ENCODE measurements at places on chromosomes 7 and 10. TPM values are rescaled to one million over a fixed set of nuclear protein-coding genes. Genes with fewer than 3 reads are reported as not detected.

DNA sequence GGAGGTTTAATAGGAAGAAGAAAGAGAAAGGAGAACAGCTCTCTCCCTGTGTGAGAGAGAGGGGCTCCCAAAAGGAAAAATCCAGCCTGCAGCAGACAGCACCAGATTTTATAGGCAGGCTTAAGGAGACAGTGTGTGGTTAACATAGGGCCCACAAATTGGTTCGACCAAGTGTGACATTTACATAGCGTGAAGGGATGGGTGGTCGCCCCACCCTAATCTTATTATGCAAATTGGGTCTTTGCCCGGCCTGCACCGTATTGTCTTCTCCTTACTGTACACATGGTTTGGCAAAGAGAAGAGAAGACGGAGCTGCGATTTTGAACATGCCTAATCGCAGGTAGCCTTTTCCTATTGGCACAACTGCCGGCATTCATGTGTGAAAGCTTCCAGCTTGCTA, 756.3 kb downstream of the NXPH1 start:
- DNase-seq = no peak

- no peak for DNase-seq
These were observed 47.7 kb downstream of the KIAA1217 start for GRCh38 chr10:24256619-24257107.

- peak; percentile 38 for DNase-seq
These were observed 120.0 kb upstream of the PLPP4 start for GRCh38 chr10:120336911-120337540.

DNA sequence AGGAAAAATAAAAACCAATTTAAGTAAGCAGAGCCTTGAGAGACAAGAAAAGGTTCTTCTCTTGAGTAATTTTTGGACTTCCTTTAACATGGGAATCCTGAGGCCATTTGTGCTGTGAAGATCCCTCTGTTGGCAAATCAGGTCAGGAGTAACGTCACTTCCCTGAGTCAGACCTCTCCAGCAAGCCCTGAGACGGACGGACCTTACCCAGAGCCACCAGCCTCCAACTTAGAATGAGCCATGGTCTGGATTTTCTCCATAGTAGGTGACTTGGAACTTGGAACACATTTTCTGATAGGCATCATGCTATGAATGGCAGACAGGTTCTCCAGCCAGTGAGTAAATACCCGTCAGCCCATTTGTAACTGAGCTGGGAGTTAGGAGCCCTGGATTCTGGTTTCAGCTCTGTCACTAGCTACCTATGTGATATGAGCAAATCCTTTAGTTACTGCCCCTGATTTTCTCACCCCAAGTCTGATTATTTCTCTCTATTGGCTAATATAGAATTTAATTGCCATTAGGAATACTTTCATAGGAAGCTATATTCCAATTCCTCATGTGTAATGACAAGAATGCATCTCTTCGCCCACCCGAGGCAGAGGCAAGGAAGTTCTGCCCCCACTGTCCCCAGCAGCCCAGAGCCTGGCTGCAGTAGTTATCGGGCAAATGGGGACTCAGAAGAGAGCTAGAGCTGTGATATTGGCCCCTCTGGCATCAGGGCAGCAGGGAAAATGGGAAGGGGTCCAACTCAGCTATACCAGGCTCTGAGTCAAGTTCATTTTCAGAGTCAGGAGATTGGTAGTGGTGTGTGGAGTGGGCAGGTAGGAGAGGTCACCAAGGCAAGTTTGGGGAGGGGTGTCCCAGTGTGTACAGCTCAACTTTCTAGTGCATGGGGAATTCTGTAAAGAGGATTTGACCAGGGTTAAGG, 153.7 kb upstream of the AGK start:
- no peak for DNase-seq

GRCh38 chr10:111856631-111857030, 326.9 kb downstream of the GPAM start:
- DNase-seq = no peak

GRCh38 chr7:47813620-47814260, 134.5 kb downstream of the PKD1L1 start:
- no peak for DNase-seq

GRCh38 chr7:36884910-36885309, 160.6 kb upstream of the AOAH start:
- DNase-seq = no peak

Gene CASP7
- 25.8 TPM for polyA plus RNA-seq

GRCh38 chr7:17722798-17723197, 217.5 kb downstream of the SNX13 start:
- no peak for DNase-seq

- no peak for DNase-seq
These were observed 31.3 kb downstream of the KIAA1217 start for GRCh38 chr10:24240041-24240751.

Gene VTI1A
- polyA plus RNA-seq = 24.8 TPM

Gene SPDYE1
- 0.62 TPM for polyA plus RNA-seq

Measured in right renal cortex interstitium (tissue), 3 donors.